NCI-H524 treated with DMSO at 0.1 percent for 48 hours (cell line): ENCODE measurements at places on chromosomes 16 and 17.

GRCh38 chr17:81814748-81815645, 11.0 kb downstream of the GCGR start:
- no peak for DNase-seq

DNA sequence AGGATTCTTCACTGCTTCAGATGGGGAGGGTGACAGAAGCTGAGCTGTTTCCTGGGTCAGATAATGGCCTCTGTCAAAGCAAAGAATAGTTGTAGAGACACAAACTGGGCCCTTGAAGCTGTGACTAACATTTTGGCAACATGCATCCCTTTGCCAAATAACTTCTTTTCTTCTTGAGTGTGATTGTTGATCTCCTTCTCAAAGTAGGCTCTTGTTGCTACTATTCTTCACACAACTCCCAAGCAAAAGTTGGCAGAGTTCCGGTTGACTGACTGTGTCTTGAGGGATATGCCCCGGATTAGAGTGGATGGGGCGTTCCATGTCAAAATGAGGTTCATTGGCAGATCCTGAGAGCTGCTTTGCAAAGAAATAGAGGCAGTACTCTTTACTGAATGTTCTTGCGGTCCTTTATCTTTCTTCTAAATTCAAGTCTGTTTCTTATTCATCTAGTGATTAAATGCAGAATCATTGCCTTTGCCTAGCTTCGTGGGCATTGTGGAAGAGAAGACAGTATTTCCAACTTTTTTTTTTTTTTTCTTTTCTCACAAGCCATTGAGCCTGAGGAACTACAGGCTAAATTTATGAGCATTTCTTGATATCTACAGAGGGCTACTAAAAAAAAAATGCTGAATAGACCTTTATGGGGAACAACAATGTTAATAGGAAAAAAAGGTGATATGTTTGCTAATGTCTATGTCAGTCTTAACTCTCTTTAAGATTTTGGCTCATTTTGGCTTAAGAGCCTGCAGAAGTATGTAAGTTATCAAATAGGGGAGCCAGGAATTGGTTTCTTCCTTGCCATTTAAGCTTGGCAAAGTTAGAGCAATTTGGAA, 5.8 kb downstream of the WIPF2 start:
- DNase-seq: no peak

GRCh38 chr17:32520104-32520701, 33.4 kb downstream of the CDK5R1 start:
- DNase-seq: no peak

DNA sequence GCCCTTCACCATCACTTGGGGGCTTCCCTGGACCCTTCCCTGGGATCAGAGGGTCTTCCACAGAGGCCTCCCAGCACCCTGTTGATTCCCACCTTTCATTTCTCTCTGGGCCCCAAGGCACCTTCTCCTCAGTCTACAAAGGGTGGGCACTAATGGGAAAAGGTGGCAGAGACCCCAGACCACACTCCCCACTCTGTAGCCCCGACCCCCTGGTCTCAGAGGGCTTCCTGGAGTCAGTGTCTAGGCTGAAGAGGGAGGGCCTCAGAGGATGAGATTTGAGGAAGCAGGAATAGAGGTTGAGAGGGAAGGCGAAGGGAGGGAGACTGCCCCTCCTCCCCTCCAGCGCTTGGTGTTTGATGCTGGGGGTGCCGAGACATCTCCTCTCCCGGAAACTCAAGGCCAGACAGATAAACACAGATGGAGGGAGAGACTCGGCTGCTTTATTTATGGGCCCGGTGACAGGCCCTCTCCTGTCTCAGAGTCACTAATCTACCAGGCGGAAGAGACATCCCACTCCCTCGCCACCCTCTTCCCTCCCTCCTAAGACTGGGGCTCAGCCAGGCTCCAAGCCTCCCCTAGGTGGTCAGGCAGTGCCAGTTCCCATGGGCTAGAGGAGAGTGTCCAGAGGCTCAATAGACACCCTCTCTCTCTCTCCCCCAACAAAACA, 18.5 kb upstream of the SP2 start:
- no peak for DNase-seq

- DNase-seq: peak; percentile 100
These were observed 21.2 kb downstream of the SLC39A11 start for GRCh38 chr17:73071066-73071999.

DNA sequence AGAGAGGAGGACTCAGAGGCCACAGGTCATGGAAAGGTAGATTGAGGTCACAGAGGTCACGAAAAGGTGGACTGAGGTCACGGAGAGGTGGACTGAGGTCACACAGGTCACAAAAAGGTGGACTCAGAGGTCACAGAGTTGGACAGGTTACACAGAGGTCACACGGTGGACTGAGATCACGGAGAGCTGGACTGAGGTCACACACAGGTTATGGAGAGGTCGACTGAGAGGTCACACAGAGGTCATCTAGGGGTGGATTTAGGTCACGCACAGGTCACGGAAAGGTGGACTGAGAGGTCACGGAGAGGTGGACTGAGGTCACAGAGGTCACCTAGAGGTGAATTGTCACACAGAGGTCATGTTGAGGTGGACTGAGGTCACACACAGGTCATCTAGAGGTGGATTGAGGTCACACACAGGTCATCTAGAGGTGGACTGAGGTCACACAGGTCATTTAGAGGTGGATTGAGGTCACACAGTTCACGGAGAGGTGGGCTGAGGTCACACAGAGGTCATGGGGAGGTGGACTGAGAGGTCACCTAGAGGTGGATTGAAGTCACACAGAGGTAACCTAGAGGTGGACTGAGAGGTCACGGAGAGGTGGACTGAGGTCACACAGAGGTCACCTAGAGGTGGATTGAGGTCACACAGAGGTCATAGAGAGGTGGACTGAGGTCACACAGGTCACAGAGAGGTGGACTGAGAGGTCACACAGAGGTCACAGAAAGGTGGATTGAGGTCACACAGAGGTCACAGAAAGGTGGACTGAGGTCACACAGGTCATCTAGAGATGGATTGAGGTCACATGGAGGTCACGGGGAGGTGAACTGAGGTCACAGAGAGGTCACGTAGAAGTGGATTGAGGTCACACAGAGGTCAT, 26.7 kb upstream of the JPT2 start:
- no peak for DNase-seq

- DNase-seq: no peak
These were observed 202.8 kb upstream of the FOXF1 start for GRCh38 chr16:86307514-86307903.

- no peak for DNase-seq
These were observed 215.9 kb upstream of the TNRC6C start for GRCh38 chr17:77742579-77742978.

DNA sequence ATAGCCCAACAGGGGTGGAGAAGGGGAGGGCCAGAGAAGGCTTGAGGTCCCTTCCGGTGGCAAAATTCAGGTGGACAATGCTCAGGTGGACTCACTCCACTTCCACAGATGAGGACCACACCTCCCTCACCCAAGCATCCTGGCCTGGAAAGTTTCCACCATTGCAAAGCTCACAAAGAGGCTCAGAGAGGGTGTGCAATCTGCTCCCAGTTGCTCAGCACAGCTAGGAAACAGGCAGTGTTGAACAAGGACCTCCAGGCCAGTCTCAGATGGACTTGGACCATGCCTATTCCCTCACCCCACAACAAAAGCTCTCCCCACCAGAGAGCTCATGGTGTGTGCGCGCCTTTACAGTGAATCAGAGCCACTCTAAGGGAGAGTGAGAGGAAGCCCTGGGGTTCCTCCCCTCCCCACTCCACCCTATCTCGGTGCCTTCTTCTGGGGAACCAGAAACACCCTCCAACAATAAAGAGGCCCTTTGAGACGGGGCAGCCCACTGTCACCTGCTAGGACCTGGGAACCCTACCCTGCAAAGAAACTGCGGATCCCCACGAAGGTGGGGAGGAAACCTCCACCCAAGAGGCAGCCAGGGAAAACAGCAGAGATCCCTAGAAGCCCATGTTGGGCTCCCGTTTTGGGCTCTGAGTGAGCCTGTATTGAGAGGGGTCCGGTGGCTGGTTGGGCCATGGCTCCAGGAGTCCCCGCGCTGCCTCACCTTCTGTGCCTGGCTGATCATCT, 1.6 kb downstream of the FAM83G start:
- no peak for DNase-seq

DNA sequence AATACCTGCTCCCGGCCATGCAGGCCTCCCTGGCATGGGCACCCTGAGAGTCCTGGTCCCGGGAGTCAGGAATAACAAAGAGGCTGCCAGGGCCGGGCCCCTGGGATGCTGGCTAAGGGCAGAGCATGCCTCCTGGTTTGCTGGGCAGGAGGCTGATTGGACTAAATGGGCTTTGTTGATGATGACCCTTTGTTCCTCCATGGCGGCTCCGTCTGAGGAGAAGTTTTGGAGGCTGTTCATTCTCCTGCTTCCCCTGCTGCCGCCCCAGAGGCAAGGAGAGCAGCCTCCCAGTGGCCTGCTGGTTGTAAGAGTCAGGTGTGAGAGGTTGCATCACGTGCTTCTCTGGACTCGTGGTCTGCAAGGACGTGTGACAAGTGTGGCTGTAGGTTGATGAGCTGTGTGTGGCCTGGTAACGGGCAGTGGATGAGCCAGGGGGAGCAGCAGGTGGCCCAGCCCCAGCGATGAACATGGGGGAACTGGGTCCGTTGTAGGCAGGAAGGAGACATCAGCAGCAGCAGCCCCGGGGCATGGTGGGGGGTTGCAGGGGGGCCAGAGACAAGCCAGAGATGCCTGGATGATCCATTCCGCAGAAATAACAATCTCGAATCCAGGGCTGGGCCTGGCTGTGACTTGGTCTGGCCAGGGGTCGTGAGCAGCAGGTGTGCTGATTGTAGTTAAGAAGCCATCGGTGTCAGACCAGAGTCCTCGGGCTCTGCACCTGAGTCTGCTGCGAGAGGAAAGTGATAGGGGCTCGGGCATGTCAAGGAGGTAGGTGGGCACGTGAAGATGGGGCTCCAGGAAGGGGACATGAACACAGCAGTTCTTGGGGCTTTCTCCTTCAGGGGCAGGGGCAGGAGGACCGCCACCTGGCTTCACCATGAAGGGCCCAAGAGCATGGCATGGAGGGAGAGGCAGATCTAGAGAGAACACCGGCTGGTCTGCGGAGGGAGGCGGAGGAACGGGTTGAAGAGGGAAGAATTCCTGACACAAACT, 101.4 kb downstream of the TNFRSF13B start:
- DNase-seq: no peak

DNA sequence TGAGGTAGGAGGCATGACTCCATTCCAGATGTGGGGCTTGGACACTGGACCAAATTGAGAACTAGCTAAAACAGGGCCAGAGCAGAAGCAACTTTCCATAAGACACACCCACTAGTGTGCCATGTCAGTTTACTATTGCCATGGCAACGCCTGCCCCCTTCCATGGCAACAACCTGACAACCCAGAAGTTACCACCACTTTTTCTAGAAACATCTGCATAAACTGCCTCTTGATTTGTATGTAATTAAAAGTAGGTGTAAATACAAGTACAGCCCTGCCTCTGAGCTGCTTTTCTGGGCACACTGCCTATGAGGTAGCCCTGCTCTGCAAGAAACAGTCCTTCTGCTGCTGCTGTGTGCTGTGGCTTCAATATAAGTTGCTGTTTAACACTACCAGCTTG, 19.5 kb upstream of the SCNN1B start:
- DNase-seq: no peak

DNA sequence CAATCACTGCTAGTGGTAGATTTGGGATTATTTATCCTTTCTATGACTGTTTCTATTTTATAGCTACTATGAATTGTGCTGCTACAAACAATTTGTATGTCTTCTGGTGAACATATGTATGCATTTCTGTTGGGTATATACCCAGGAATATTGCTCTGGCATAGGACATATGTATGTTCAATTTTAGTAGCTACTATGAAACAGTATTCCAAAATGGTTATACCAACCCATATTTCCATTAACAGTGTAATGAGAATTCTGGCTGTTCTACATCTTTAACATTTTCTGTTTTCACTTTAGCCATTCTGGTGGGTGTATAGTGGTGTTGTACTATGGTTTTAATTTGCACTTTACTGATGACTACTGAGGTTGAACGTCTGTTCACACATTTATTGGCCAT, 57.6 kb upstream of the NACA2 start:
- no peak for DNase-seq

DNA sequence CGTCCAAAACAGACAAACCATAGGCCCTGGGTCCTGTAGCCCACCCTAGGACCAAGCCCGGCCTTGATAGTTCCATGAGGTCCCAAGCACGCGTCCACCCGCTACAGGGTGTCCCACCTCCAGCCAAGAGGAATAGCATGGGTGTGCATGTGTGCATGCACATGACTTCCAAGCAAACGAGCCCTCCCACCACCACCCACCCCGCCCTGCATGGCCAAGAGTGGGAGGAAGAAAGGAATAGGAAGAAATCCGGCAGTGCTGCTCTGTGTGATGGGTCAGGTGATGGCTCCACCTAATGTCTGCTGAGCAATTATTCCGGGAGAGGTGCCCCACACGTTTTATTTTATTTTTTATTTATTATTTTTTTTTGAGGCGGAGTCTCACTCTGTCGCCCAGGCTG, 184.6 kb downstream of the ZNF423 start:
- no peak for DNase-seq

GRCh38 chr17:50831471-50831928, 3.9 kb upstream of the WFIKKN2 start:
- DNase-seq: no peak

DNA sequence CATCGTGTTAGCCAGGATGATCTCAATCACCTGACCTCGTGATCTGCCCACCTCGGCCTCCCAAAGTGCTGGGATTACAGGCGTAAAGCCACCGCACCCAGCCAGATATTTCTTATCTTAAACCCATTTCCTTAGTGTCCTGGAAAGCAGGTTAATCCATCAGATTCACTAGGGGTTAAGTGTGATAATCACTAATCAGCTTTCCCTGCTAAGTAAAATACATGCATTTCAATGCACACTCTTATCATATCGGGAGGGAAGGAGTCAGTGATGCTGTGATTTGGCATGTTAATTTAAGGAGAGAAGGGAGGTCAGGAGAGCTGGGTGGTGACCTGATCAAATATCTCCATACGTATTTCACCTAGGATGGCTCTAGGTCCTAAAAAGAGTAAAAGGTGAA, 29.1 kb downstream of the STAT3 start:
- no peak for DNase-seq

DNA sequence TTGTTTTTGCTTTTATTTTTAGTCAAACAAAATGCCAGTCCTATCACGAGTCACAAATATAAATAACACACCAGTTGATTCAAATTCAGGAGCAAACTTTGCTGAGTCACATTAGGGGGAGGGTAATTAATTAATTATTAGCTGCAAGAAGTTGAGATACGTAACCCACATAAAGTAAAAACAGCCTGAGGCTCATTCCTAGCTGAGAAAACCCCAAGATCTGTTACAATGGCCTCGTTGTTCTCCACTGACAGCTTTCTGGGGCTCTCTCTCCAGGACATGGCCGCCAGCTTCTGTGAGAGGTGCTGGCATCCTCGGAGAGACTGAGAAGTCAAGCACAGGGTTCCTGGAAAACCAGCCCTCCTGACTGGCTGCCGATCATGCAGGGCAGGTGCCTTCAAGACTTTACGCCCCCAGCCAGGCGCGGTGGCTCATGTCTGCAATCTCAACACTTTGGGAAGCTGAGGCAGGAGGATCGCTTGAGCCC, 11.1 kb downstream of the RAB40B start:
- no peak for DNase-seq

DNA sequence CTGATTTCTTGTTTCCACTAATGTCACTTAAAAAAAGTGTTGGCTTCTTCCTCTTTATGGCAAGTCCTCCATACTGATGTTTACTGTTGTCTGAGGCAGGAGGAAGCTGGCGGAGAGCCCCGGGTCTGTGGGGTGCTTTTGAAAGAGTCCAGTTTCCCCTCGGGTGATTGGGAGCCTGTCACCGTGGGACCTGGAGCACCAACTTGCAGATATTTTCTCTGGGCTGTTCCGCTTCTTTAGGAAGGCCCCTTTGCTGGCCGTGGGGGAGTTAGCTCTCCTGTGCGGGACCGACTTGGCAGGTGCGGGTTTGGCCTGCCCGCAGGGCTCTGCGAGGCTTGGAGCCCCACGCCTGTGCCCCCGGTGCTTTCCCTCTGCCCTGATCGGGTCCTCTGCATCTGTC, 3.1 kb downstream of the BANP start:
- no peak for DNase-seq
